ENCODE measurements at places on chromosomes 3 and 15.

DNA sequence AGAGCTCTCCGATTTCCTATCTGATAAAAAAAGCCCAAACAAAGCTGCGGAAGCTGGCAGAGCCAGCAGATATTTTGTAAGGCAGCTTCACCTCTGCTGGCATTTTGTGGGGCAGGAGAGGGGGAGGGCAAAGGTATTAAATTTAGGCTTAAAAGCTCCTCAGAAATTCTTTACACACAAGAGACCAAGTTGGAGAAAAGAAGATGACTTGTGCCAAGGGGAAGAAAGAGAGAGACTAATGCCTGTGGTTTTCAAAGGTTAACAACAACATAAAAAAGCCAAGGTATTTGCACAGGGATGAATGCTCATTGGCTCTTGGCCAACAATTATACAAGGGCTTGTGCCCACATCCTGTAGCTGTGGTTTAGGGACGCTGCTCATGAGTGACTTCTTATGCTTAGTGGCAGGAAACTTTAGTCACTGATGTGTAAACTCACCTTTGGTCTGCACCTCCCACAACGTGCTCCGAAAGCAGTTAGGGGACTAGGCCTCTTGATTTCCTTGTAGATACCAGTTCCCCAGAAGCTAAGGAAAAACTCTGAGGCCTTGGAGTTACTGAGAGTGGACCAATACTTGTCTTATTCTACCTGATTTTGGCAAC is 152.9 kb downstream of the TPRG1 start:
- DNase-seq, result no peak

DNA sequence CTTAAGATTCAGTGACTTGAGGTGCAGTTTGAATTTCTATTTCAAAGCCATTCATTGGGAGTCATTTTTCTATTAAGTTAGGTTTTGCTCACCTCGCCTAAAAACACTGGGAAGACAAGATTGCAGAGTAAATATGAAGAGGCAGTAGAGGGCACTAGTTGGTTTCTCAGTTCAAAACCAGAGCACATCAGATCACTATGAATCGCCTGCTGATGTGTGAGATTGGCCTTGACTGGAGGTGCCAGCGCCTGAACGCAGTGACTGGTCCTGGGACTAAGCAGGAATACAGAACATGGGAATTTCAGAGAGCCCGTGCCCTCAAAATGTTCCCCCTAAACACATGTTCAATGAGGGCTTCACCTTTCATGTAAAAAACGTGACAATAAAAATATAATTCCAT is 229.0 kb downstream of the ITPR1 start:
- no peak for DNase-seq

GRCh38 chr3:71131375-71132314 is 451.9 kb downstream of the FOXP1 start:
- no peak for DNase-seq

GRCh38 chr3:195319060-195319459 is 48.1 kb upstream of the XXYLT1 start:
- DNase-seq, result no peak

GRCh38 chr3:71466483-71466882 is 117.0 kb downstream of the FOXP1 start:
- DNase-seq, result no peak

DNA sequence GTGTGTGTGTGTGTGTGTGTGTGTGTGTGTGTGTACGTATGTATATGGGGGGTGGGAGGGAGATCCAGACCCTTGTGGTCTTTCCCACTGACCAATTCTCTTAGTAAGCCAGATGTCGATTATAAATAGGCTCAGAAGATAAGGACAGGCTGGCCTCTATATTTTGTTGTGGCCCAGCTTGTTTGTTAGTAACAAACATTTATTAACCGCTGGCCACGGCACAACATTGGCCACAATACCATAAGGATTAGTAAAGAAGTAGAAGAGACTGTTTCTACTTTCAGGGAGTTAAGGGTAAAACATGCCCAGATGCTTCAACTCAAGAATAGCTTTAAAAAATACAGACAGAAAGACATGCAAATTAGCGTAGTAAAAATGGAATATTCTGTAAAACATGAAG is 58.1 kb downstream of the ABHD2 start:
- no peak for DNase-seq

GRCh38 chr15:88022716-88023115 is 233.8 kb downstream of the NTRK3 start:
- DNase-seq, result no peak

Data from GOT3 (cell line).